LHCN-M2 (cell line): ENCODE measurements at places on chromosomes 12 and 14. TPM values are rescaled to one million over a fixed set of nuclear protein-coding genes. Genes with fewer than 3 reads are reported as not detected.

PRKD1 gene
- 16.1 and 23.1 TPM in 2 replicates for total RNA-seq

DNA sequence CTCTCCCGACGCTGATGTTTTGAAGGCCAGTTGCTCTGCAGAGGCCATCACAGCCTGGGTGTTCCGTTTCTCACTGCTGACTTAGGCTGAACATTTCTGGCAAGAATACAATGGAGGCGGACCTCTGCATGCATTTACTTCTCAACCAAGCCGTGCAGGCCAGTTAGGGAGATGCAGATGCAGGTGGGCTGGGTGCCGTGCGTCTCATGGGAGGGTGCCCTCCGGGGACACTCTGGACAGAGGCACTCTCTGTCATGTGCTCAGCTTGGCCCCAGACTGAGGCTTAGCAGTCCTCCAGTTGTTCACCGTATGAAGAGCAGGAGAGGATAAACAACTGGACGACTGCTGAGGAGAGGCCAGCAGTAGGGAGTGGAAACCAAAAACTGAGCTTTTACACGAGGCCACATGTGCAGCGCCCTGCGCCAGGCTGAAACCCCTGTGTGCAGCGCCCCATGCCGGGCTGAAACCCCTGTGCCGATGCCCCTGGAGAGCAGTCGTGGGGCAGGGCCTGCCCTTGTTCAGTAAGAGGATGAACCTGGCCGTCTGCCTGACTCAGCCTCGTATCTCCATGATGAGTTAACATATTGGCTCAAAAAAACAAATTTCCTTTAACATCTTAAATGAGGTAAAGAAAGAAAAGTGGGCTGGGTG is 32.3 kb downstream of the DDX51 start:
- no peak for DNase-seq

DNA sequence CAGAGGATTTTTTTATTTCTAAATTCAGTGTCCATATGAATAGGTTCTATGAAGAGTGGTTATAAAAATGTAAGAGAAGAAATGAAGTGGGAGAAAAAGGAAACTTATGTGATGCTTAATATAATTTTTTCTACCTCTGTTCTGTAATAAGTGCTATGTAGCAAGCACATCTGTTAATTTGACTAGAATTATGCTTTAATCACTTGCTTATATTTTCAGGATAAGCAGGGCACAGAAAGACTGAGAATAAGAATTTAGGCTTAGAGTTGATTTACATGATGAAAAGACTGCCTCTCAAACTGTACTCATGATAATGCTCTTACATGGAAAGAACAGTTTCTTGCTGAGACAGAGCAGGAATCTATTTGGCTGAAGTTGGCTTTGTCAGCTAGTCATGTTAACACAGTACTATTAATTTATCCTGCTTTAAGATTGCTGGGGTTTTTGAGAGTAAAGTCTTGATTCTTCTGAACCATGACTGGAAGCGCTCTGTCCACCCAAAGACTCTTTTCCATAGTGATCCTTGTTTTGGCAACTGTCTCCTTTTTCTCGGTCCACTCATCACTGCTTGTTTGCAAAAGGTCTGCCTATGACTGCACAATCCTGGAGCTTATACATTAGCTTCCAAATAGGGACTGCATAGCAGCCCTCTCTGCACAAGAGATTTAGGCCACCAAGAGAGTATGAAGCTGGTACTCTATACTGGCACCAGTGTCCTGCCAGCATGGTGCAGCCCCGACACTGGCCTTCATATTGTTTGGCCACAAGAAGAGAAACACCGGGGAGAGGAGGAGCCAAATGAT is 98.8 kb downstream of the AKAP6 start:
- DNase-seq, result no peak

- DNase-seq, result no peak
These were observed 32.5 kb downstream of the PPFIA2 start for GRCh38 chr12:81726634-81727033.

DNA sequence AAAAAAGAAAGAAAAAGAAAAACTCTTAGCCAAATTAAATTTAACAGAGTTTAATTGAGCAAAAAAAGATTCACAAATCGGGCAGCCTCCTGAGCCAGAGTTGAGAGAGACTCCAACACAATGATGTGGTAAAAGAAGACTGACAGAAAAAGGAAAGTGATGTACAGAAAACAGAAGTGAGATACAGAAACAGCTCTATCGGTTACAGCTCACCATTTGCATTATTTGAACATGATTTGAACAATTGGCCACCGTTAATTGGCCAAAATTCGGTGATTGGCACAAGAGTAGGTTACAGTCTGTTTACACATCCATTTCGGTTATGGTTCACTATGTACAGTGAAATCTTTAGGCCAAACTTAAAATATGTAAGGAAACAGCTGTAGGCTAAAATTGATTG is 117.7 kb downstream of the SPTSSA start:
- DNase-seq, result no peak

DNA sequence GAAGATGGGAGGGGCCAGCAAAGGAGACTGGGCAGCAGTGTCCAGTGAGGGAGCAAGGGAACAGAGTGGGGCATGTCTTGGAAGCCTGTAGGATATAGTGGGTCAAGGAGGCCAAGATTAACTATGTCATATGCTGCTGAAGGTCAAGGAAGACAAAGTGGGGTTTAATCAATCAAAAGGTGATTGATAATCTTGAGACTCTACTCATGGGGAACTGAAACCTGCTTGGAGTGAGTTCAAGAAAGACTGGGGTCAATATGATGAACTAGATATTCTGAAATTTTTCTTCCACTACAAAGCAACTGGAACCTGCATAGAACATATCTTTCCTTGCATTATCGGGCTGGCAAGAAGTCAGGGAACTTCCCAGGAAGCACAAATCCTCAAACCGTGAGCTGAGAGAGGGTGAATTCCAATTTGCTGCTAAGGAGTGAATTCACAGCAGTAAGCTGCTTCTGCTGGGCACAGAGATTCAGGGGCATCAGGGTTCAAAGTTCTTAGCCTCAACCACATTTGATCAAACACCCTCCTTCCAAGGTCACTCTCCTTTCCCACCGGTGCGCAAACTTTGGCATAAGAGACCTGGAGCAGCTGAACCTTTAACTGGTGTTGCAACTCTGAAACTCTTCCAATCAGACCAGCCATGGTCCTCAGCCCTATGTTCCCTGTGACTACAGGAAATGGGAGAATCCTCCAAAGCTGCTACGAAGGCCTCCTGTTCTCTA is 40.3 kb upstream of the DCD start:
- DNase-seq, result no peak

DNA sequence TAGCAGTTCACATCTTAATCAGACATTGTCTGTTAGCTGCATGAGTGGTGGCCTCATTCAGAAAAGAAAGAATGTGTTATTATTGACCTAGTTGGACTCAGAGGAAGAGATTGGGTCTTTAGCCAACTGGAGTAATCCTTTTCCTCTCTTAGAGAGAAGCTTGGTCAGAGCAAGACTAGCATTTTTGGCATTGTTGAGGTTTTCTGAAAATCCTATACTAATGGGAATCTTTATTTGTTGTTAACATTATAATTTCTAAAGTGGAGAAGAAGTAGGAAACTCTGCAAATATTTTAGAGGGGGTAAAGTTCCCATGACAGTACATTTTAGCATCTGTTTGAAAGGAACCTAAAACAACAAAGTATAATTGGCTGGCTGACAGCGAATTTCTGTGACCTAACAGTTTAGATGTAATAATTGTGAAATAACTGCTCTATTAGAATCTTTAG is 9.7 kb downstream of the TOX4 start:
- DNase-seq, result peak; percentile 60
